ENCODE measurements at places on chromosomes 5 and 9.

DNA sequence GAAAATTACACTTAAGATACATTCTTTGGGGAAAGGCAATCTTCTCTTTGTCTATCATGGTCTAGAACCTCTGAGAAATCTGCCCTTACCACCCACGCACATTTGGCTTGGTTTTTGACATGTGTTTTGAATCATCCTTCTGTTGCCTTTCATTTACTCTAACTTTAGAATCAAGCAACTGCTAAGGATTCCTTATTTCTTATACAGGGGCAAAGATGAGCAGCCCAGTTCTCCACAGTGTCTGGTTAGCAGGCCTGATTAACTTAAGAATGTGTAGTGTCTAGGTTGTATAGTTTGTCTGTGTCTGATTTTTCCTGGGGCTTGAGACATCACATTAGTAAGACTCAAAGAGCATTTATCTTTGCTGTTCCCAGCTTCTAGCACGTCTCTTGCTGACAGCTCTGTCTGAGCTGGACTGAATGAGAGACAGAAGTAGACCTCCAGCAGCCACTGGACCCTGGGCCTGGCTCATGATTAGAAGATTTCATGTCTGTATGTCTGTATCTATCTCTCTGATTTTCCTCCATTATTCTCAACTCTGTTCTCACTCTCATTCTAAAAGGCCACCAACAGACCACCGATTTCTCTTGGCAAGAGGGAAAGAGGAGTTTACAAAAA lies 31.8 kb upstream of the PCA3 start:
- DNase-seq = no peak

GRCh38 chr5:43386960-43387362 lies 25.2 kb downstream of the CCL28 start:
- no peak for DNase-seq

- DNase-seq = no peak
These were observed 327.5 kb downstream of the CHSY3 start for GRCh38 chr5:130231786-130232185.

DNA sequence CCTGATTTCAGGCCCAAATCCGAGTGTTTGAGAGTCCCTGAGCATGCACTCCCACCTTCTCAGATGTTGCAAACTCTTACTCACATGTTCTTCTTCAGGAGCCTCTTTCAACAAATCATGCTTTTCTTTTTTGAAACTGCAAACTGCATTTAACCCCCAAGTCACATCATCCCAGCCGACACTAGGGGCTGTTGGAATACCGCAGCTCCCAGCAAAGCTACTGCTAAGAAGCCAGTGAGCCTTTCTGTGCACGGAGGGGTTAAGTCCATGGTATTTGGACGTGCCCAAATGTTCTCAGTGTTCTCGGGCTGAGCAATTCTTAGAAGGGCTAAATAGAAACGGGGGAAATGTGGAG lies 282.9 kb downstream of the NFIB start:
- DNase-seq = no peak

- no peak for DNase-seq
These were observed 88.2 kb upstream of the ANKRD55 start for GRCh38 chr5:56321236-56321881.

DNA sequence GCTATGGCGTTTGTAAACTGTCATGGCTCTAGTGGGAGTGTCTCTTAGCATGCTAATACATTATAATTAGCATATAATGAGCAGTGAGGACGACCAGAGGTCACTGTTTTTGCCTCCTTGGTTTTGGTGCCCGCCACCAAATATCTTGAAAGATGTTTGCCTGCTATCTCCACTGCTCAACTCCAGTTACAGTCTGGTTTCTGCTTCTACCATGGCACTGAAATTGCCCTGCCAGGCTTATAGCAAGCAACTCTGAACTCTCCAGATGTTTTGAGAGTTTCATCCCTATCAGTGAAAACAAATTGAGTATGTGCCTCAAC lies 122.1 kb upstream of the SPRY4 start:
- DNase-seq = no peak

DNA sequence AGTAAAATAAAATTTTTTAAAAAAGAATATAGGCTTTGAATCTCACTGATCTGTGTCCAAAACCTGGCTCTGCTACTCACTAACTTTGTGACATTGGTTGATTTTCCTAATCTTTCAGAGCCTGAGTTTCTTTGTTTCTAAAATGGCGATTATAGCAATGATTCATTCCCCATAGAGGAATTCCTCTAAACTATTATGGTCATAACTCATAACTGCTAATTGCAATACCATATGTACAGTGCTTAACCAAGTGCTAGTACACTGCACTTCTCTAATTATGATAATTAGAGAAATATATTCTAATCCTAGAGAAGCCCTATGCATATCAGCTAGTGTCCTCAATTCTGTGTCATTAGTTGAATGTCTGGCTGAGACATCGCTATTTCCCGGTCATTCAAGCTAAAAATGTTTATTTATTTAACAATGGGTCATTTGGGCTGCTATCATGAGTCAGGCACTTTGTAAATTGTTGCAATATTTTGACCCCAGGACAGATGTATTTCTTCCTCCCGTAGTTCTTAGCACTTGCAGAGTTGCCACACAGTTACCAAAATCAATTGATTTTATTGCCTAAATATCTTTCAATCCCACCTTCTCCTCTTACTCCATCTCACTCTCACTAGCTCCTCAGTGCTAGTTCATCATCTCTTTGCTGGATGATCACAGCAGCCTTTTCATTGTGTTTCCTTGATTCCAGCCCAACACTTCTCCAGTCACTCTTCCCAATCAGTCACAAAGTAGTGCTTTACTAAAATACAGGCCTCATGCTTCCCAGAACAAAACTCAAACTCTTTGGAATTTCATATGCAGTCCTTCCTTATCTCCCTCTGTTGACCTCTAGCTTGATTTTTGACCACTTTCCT lies 200.9 kb upstream of the PAPPA start:
- no peak for DNase-seq

DNA sequence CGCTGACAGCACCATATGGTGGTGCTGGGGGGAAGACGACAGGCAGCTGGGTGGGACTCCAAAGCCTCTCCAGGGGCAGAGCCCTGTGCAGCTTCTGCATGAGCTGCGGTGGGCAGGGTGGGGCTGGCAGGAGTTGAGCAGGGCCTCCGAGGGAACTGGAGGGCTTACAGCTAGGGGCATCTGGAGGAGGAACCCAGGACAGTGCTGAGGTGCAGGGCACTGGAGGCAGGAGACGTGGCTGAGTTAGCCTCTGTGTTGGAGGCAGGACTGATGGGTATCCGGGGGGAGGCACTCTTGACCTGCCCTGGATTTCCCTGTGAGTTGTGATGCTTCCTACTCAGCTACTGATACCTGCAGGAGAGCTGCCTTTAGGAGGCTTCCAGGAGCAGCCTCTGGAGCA lies 45.0 kb downstream of the TENT4A start:
- DNase-seq = no peak

DNA sequence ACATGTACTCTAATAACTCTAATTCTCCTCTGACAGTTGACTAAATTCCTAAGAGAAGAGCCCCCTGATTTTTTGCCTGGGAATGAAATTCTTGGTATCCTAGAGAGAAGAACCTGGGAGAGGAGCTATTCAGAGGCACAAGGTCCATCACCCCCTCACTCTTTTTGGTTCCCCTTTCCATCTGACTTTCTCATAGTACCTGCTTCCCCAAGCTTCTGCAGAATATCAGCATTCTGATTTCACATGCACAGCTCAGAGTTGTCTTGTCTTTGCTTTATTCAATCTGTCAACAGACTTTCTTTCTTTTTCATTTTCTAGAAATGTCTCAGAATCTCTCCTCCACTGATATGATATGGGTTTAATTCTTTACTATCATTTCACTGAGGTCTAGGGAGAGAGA lies 141.5 kb upstream of the FBXL17 start:
- peak; percentile 4 for DNase-seq

- no peak for DNase-seq
These were observed 474.2 kb upstream of the ADAMTS16 start for GRCh38 chr5:4665911-4666310.

DNA sequence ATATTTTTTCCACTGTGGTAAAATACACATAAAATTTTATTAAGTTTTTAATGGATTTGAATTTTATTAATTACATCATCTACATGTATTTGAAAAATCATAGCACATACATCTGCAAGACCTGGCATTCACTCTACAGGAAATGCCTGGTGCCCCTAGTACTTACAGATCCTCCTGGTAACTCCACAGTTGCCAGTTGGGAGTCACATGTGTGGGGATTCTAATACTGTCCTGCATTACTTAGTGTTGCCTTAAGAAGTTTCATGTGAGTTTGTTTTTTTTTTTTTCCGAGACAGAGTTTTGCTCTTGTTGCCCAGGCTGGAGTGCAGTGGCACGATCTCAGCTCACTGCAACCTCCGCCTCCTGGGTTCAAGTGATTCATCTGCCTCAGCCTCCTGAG lies 18.1 kb downstream of the KDM3B start:
- peak; percentile 44 for DNase-seq

DNA sequence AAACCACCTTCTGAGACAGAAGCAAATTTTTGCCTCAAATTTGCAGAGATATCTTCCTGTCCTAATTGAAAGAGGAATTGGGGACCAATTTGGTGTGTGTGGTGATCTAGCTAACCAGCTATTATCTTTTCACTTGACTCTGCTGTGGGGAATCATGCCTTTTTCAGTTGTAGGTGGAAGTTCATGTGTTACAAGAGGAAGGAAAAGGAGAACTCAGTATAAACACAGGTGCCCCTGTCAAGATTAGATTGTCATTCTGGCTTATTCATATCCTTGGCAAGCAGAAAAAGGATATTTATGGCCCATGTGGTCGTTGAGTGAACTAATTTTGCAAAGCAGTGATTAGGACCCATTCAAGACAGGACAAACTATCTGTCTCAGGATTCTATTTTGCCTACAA lies 336.8 kb upstream of the SLC30A5 start:
- DNase-seq = no peak

DNA sequence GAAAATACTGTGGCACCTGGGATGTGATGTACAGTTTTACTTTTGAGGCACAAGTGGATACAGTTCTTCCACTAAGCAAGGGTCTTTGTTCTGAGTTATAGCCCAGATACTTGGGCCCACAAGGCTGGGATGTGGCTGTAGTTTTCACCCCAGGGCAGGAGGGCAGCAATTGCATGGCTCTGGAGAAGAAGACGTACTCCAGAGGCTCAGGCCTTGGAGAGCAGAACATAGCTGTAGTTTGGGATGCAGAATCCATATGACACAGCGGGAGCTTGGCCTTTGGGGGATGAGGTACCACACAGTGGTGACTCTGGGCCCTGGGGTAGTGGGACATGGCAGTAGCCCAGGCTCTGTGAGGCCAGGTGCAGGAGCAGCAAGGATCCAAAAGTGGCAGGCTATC lies 110.8 kb upstream of the FSTL4 start:
- no peak for DNase-seq

- DNase-seq = no peak
These were observed 33.0 kb upstream of the HOMER1 start for GRCh38 chr5:79546782-79547428.

DNA sequence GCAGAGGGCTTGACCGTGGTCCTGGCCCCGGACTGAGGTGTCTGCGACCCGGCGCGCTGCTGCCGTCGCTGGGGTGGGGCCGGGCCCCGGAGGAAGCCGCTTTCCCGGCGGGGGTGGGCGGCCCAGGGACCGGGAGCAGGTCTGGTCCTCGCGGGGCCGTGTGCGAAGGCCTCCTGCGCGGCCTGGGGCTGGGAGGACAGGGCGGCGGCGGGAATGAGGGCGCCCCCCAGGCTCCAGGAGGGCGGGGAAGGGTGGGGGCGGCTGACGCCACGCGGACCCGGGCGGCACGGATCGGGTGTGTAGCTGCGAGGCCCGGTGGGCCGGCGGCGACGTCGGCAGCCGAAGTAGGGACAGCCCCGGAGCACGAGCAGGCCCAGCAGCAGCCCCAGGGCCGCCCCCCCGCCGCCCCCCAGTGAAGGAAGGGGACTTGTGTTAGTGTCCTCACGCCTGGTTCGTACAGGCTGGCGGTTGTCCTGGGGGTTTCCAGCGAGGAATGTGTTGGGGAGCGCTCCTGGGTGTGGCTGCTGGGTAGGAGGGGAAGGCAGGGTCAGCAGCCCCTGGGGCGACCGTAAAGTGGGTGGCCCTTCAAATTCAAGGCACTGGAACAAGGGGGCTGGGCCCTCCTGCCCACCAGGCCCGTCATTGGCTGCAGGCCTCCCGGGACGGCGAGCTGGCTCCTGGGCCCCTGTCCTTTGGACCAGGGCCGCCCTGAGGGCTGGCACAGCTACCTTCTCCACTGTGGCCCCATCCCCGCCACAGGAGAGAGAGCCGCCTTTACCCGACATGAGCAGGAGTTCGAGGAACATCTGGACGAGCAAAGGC lies 597 bp upstream of the TMEM250 start:
- DNase-seq = peak; percentile 76

DNA sequence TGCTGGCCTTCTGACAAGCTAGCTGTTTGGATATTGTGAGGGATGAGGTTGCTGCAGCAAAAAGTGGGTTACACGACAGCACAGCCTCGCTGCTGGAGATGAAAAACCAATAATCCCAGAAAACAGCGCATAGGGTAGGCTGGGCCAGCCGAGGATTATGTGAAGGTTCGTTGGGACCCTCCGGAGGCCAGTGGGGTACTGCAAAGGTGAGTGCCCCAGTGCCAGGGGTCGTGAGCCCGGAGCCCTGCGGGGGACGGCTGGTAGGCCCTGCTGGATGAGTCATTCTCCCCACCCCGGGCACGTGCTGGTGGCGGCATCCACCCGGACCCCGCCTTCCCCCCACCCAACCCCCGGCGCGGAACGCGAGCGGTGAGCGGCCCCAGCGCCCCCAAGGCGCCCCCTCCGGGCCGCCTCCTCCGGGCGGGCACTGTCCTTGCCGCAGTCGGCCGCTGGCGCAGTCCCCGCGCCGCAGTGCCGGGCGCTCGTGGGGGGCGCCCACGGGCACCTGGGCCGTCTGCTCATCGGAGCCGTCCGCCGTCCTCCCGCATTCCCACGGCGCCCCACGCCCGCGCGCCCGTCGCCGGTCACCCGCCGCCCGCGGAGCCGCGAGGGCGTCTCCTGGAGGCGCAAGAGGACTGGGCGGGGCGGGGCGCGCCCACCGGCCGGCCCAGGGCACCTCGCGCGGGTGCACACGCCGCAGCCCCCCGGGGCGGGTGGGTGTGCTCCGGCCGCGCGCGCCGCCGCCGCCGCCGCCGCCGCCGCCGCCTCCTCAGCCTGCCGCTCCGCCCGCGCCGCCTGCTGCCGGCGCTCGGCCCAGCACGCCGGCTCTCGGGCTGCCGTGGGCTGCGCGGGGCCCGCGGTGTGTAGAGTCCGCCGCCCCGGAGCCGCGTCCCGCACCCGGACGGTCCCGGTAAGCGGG lies at the start of gene PHF24:
Gene PHF24 (plus strand): TSS at position 794 of the 919 bp plus-strand sequence. CDS start 13,014 bp downstream, outside the sequence.
- DNase-seq = peak; percentile 28

DNA sequence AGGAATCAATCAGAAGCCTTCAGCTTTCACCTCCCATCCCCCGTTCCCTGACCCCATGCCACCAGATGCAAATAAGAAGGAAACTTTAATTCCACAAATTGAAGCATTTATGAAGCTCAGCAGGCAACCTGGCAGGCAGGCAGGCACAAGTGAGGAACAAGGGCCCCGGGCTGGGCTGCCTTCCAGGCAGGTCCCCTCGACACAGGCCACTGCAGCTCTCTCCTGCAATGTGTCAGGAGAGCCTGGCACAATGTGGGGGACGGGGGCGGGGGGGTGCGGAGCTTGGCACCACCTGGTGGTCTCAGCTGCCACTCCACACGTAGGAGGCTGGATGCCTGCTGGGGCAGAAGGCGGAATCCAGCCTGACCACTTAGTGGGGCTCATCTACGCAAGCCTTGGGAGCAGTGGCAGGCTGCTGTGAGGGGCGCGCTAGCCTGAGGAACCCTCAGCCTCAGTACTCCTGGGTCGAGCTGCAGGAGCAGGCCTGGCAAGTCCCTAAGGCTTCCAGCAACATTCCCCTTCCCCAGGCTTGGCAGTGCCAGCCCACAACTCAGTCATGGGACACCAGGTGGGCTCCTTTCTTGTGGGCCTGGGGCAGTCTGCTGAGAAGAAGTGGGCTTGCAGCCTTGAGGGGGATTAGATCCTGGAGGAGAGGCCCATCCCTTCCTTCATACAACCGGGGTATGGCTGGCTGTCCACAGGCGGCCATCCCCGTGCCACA lies 50.2 kb upstream of the KCNMB1 start:
- DNase-seq = no peak
